ENCODE measurements at places on chromosomes 13 and 19.
A peak's percentile ranks its signal among the peaks of the same experiment; 100 is the strongest.

- no peak for DNase-seq
These were observed 66.7 kb upstream of the ZNF536 start for GRCh38 chr19:30305346-30306060.

GRCh38 chr13:76980075-76980718 lies 11.7 kb upstream of the CLN5 start:
- DNase-seq, result peak; percentile 44

DNA sequence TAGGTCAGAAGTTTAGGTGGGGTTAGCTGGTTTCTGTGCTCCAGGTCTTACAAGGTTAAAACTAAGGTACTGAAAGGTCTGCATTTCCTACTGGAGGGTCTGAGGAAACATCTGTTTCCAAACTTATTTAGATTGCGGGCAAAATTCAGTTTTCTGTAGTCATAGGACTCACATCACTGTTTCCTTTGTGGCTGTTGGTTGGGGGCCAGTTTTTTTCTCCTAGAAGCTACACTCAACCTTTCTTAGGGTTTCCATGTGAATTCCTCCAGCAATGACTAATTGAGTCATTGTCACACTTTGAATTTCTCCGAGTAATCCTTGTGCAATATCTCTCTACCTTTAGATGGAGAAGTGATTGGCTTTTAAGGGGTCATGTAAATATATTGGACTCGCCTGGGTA lies 773.4 kb upstream of the SLITRK1 start:
- peak; percentile 67 for DNase-seq

GRCh38 chr13:33543089-33543459 lies 257.5 kb upstream of the STARD13 start:
- DNase-seq, result no peak

DNA sequence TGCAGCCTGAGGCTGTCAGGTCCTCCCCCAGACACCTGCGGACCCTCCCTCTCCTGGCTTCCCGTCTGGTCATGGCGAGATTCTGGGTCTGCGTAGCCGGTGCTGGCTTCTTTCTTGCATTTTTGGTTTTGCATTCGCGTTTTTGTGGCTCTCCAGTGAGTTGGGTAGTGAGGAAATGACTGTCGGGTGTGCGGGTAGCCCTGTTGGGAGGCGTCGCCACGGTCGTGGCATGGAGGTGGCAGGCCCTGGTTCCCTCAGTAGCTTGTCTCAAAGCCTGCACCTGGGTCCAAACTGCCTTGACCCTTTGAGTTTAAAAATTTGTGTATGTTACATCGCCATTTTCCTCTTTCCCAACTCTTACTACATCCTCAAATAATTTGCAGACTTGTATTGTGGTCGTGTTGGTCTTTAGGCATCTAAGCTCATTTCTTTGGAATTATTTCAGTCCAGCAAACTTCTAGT lies 344 bp downstream of the NHLRC3 start:
- peak; percentile 36 for DNase-seq

DNA sequence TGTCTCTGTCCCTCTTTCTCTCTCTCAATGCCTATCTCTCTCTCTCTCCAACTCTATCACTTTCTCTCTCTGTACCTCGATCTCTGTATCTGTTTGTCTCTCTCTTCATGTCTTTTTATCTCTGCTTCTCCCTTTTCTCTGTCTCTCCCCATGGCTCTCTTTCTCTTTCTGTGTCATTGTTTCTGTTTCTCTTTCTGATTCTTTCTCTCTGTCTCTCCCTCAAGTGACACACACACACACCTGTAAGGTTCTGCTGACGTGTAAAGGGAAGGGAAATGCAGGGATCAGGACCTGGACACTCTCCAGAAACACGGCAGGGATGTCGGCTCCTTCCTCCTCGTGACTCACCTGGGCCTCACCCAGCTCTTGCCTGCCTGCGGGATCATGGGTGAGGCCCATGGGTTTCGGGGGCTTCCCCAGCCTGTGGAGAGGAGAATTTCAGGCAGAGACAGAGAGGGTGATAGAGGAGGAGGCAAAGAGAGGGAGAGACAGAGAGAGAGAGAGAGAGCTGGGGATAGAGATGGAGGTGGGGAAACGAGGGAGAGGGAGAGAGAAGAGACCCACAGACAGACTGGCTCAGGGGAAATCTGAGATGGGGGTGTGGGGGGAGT lies 5.4 kb upstream of the PLAUR start:
- no peak for DNase-seq

All from Kasumi-1 (cell line).